ENCODE measurements at places on chromosomes 7 and 10.

- DNase-seq: no peak
These were observed 5.2 kb downstream of the ABCA13 start for GRCh38 chr7:48176356-48176893.

DNA sequence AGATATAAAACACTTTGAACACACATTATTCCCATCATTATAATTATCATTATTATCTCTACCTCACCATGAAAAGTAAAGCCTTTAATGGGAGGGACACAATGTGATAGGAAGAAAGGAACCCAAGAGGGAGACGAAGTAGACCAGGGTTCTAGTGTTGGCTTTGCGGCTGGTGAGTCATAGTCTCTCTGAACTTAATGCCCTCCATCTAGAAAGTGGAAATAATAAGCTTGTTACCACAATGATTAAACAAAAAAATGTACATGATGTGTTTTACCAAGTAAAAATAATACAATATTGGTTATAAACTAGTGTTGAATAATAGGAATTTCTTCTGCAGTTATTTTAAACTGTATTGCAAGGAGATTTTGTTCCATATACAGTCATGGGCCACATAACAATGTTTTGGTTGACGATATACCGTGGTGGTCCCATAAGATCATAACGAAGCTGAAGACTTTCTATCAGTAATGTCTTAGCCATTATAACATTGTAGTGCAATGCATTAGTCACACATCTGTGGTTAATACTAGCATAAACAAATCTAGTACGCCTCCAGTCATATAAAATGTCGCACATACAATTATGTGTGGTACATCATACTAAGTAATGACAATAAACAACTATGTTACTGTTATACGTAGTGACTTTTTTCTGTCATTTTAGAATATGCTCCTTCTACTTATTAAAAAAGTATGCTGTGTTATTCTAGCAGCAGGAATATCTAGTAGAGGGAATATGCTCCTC, 450.6 kb upstream of the SORCS1 start:
- DNase-seq: no peak

GRCh38 chr10:60099998-60100747, 193.8 kb upstream of the CCDC6 start:
- no peak for DNase-seq

DNA sequence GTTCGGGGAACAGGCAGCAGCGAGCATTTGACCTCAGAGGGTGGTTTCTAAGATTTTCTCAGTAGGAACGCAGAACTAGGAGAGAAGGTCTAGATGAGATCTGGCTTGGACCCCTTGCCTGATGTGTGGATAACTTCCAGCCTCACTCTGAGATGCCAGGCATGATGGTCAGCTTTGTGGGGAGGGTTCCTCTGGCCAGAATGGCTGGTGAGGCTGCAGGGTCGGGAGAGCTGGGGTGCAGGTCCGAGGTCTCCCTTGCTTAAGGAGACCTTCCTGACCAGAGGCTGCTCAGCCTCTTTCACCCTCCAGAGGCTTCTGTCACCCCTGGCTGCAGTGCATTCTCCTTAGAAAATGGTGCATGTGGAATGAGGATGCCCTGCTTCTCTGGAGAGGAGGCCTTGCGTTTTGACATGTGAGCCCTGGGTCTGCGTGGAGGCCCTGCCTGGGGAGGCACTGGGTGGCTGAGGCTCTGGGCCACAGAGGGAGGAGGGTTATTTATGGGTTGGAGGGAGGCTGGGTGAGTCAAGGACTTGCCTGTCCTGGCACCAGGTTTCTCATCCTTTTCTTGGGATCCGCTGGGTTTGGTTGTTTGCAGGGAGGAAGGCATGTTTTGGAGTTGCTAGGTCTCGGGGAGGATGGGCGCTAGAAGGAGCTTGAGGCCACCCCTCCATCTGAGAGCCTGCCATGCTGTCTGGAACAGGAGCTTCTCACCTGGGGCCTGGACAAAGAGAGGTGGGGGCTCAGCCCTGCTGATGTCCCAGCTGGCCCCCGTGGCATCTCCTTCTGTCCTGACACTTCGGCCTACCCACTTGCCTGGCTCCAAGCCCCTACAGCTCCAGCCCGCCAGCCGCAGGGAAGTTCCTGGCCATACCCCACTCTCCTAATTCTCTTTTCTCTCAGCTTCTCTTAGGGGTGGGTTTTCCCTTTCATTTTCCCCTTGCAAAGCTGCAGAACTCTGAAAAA, 3.9 kb downstream of the FAM241B start:
- no peak for DNase-seq

DNA sequence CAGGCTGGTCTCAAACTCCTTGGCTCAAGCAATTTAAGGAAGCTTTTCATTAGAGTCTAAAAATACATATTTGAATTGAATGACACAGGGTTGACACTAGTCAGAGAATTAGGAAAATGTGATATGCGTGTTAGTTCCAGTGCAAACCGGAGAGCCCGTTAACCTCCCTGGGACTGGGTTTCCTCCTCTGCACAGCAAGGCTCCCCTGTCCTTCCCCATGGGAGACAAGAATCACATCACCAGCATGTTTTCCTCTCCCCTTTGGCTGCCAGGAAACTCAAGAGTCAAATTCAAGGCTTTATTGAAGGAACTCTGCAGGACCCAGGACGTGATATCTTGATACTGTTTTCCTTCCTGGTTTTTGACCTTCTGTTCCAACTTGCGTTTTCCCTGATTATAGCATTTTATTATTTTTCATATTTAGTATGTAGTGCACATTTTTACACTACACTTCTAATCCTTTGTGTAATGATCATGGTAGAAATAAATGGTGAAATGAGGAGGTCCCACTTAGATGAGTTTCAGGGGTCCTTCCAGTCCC, 24.9 kb downstream of the GSTO2 start:
- no peak for DNase-seq

Measured in GM04504 (cell line).